ENCODE measurements at places on chromosomes 1 and 21.

GRCh38 chr1:162292422-162292849, 84.2 kb downstream of the SPATA46 start:
- no peak for DNase-seq

- no peak for DNase-seq
Observed at GRCh38 chr1:237670302-237670701, 220.4 kb downstream of the ZP4 start.

DNA sequence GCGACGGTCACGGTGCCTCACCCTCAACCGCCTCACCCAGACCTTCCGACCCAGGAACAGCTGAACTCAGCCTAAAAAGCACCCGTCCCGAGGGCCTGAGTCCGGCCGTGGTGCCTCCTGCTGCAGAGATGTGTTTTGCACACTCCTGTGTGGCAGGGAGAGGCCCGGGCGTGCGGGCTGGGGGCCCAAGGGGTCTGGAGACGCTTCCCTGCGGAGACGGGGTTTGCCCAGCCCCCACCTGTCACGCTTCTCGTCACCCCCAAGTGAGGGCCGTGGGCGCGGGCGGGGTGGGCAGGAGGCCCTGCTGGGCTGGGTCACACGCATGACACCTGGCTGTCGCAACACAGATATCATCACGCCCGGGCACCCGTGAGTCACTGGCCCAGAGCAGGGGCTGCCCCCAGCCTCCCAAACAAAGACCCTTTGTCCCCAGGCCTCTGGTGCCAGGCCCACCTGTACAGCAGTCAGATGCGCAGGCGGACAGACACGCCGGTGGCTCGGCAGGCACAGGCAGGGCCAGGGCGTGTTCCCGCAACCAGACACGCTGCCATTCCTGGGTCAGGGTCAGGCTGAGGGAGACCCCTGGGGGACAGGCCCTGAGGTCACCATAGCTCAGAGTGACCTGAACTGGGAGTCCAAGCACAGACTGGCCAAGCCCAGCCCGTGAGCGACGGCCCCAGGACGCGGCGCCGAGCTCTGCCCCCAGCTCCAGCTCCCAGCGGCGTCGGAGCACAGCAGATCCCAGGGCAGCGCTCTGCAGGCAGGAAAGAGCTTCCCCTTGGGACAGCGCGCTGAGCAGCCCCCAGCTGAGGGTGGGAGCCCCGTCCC, 6.1 kb downstream of the B3GALT6 start:
- no peak for DNase-seq

GRCh38 chr1:2526824-2527555, 594 bp upstream of the PANK4 start:
- peak; percentile 34 for DNase-seq

DNA sequence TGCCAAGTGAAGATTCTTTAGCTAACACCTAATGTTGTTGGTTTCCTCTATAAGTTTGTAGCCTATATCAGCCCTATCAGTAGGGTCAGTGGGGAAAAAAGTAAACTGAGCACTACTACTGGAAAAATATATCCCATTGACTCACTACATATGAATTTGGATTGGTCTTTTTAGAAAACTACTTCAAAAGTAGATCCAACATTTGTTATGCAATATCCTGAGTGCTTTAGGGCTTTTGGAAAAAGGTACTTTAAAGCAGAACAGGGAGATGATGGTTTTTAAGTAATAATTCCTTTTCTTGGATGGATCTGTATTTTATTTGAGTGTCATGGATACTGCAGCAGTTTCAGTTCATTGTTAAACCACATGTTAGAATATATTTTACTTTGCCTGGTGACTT, 7.1 kb downstream of the C1orf21 start:
- DNase-seq = no peak

DNA sequence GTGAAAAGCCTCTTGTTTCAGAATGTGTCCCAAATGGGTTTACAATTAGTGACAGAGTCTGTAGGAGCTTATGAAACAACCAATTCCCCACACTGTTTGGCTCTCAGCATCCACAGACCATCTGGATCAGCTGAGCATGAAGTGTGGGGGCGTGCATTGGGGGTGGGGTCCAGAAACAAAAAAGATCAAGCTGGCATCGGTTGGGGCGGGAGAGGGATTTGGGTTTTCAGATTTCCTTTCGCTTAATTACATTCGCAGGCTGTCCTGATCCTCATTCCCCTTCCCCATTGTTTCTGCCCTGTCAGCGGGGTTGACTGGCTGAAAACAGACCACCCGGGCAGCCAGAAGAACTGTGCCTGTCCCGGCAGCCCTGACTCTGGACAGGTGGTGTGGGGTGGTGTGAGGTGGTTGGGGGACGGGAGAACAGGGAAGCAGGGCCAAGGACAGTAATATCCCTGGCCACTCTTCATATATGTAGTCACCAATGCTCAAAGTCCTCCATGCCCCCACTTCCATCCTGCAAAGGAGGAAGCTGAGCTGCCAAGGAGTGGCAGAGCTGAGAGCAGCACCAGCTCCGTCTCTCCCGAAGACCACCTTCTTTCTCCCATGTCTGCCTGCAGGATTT, 92.0 kb downstream of the IER5 start:
- DNase-seq = no peak

DNA sequence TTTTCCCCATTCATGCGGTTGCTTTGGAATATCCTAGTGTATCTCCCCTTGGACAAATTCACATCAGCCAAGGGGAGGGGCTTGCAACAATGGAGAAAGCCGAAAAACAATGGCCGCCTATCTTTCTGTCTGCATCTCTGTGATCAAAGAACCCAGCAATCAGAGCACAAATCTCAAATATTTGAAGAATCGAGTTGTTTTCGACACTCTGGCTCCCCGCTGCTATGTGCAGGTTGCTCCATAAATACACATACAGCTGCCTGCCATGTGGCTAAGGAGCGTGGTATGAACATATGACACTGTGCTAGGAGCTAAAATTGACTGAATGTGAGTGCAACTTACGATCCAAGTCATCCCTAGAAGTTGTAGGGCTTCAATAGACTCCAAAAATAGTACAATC, 8.5 kb downstream of the CFHR4 start:
- DNase-seq = no peak

- DNase-seq = no peak
Observed at GRCh38 chr1:225713281-225713680, 60.4 kb upstream of the ENAH start.

DNA sequence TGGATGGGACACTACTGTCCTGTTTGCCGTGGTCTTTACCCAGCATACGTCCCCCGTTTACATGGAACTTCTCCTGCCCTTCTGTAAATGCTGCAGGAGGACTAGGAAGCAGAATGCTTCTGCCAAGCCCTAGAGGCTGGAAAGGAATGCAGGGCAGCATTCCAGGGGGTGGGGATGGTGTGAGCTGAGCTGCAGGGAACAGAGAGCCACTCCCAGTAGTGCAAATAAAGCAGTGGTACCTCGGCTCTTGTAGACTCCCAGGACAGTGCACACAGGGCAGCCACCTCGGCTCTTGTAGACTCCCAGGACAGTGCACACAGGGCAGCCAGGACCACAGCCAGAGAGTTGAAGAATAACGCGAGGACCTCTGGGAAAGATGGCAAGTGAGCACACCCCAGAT, 35.4 kb downstream of the PTPRU start:
- DNase-seq = no peak

DNA sequence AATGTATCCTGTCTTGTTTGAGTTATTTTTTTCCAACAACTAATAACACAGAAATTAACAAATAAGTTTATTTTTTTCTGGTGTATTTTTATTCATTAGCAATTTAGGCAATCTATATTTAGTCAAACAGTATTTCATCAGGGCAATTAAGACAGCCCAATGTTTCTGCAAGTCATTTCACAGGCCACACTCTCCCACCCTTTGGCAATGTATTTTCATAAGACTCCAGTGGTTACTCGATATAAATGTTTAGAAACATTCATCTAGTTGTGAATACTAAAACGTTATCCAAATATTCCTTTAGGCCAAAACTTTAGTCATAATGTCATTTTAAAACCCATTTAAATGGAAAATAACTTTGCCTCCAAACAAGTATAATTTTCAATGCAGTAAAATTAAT, 142.1 kb downstream of the KCNT2 start:
- no peak for DNase-seq

- DNase-seq = no peak
Observed at GRCh38 chr1:21299780-21300395, 9.6 kb upstream of the ECE1 start.

DNA sequence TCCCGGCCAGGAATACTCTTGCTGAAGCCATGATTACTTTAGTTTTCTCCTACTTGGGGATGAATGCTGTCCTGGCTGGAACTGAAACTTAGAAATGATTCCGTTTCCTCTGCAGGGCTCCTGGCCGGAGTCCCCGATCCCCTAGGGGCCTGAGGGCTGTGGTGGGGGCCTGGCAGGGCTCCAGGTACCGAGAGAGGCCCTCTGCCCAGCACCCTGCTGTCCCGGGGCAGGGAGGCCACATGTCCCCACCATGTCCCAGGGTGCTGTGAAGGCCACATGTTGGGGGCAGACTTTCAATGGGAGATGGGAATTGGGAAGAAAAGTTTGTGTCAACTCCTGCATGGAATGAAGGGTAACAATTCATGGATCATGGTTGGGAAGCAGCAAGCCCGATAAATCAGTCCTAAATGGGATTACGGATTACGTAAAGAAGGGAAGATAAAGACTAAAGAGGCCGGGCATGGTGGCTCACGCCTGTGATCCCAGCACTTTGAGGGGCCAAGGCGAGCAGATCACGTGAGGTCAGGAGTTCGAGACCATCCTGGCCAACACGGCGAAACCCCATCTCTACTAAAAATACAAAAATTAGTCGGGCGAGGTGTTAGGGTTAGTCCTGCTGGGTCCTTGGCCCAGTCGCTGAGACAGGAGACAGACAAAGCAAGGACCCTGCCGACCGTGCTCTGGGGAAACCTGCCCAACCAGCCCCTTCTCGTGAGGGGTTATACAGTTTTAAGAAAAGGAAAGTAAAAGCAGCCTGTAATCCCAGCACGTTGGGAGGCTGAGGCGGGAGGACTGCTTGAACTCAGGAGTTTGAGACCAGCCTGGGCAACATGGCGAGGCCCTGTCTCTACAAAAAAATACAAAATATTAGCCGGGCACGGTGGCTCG, 37.6 kb downstream of the MORN1 start:
- DNase-seq = no peak

- no peak for DNase-seq
Observed at GRCh38 chr1:11479375-11479979, 522 bp downstream of the DISP3 start.

- DNase-seq = no peak
Observed at GRCh38 chr1:248813546-248813945, 12.2 kb downstream of the SH3BP5L start.

DNA sequence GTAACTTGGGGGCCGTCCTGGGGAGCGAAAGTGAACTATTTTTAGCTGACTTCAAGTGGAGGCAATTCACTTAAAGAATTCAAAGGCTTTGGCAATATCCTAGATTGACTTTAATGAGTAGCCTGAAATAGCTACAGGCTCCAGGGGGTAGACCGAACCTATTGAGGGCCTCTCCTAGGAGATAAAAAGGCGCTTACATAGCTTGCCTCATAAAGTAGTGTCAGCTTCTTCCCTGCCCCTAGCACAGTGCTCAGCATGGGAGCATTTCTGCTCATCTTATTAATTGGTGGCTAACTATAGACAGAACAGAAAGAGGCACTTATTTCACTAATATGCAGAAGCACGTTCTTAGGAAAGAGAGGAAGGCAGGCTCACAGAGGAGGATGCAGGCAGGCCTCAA, 12.3 kb upstream of the CTNNBIP1 start:
- DNase-seq = no peak

GRCh38 chr1:247064304-247064703, 14.3 kb downstream of the ZNF670 start:
- no peak for DNase-seq

DNA sequence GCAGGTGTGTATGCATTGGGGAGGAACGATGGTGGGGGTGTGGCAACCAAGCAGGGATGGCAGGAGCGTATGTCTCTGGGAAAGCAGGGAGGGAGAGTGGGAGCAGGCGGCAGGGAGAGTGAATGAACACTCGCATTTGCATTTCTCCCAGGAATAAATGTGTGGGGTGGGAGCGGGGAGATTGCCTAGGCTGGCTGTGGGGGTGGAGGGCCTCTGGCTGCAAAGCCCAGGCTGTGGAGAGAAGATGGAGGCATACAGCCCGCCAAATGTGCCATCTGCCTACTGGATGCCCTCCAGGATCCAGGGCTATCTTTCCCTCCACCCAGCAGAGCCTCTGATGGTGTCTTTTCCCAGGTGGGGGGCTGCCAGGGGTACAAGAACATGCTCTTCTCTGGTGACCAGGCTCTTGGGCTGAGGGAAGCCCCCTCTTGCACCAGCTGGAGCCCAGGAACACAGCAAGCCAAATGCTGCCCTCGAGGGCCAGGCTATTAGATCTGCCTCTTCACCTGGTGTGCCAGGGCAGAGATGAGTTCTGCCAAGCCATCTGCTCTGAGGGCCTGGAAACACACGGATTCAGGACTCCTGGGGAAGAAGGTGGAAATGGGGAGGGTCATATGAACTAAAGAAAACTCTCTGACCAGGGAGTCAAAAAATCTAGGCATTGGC, 1.7 kb upstream of the OPTC start:
- no peak for DNase-seq

DNA sequence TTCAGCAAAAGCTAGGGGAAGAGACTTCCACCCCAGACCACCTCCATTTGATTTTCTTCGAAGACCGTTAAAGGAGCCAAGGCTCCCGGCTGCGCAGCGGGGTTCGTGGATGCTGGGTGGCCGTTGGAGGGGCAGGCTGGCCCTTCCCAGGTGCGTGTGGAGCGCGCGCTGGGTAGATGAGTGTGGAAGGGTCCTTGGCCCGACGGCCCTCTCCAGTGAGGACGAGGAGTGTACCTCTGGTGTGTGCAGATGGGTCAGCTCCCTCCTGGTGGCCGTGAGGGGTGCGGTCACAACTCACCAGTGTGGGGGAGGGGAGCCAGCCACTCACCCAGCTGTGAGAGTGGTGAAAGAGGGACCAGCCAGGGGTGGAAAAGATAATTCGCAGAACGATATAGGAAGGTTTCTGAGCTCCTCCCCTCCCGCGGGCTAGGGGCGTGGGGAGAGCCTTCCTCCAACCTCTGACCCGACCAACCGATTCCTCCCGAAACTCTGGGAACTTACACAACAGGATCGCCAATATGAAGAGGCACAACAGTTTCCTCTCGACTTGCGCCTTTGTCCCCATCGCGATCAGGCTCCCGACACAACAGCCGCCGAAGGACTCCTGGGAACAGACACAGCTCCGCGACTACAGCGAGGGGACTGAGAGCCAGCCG, at the start of gene F11R:
Gene F11R, minus strand, starts transcription at position 644 of the 656 bp plus-strand sequence. Its CDS starts 79 bp downstream, at position 565.
- peak; percentile 56 for DNase-seq

All from inflammatory macrophage (primary cell).